Type B pancreatic cell (in vitro differentiated cells): ENCODE measurements at places on chromosomes 16 and 17. TPM values are rescaled to one million over a fixed set of nuclear protein-coding genes. Genes with fewer than 3 reads are reported as not detected.
A peak's percentile ranks its signal among the peaks of the same experiment; 100 is the strongest.

DNA sequence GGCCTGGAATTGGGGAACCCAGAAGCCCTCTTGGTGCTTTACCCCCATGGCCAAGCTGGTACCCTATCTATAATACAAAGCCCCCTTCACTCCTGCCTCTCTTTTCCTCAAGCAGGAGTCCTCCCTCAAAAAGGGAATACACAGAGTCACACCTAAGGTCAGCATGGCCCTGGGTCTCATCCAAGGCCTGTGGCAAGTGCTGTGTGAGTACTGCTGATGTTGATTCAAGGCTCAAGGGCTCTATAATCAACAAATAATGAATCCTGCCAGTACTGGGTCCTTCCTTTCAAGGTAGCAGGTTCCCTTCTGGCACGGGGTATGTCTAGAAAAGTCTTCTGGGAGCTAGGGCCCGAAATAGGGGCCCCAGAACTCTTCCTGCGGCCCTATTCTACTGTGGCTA lies 187.3 kb downstream of the CYB561 start:
- H3K4me1 ChIP-seq: no peaks in the 10 kb centered on the region
- no peak overlapping the region for H3K4me3 ChIP-seq
- no peak for DNase-seq
- peak overlapping the region; percentile 53 for H3K27ac ChIP-seq
- H3K27me3 ChIP-seq: no peaks in the 10 kb centered on the region
- peaks cover 12% of the 10 kb centered on the region for H3K36me3 ChIP-seq

- H3K36me3 ChIP-seq: no peaks in the 10 kb centered on the region
- no peak for DNase-seq
- peaks cover 15% of the 10 kb centered on the region for H3K4me1 ChIP-seq
- H3K27ac ChIP-seq: no peak overlapping the region
- no peaks in the 10 kb centered on the region for H3K27me3 ChIP-seq
Measured at GRCh38 chr16:51719376-51719775, 568.3 kb upstream of the SALL1 start.

DNA sequence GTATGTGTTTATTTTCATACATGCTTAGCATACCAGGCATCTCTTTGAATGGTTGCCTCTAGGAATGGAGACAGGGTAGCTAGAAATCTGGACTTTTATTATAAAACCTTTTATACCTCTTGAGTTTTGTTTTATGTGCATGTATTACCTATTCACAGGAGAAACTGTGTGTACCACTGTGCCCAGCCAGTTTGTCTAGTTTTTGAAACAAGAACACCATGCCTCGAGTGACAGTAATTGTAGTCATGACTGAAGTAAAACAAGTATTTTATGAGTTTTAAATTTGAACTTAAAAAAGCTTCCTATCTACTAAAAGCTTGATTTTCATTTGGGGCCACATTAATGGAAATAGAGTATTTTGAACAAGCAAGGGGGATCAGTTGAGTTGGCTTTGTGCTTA lies 57.4 kb downstream of the SNTB2 start:
- no peak overlapping the region for H3K4me3 ChIP-seq
- H3K4me1 ChIP-seq: peaks cover 22% of the 10 kb centered on the region
- peaks cover 21% of the 10 kb centered on the region for H3K36me3 ChIP-seq
- H3K27ac ChIP-seq: peak overlapping the region; percentile 13

DNA sequence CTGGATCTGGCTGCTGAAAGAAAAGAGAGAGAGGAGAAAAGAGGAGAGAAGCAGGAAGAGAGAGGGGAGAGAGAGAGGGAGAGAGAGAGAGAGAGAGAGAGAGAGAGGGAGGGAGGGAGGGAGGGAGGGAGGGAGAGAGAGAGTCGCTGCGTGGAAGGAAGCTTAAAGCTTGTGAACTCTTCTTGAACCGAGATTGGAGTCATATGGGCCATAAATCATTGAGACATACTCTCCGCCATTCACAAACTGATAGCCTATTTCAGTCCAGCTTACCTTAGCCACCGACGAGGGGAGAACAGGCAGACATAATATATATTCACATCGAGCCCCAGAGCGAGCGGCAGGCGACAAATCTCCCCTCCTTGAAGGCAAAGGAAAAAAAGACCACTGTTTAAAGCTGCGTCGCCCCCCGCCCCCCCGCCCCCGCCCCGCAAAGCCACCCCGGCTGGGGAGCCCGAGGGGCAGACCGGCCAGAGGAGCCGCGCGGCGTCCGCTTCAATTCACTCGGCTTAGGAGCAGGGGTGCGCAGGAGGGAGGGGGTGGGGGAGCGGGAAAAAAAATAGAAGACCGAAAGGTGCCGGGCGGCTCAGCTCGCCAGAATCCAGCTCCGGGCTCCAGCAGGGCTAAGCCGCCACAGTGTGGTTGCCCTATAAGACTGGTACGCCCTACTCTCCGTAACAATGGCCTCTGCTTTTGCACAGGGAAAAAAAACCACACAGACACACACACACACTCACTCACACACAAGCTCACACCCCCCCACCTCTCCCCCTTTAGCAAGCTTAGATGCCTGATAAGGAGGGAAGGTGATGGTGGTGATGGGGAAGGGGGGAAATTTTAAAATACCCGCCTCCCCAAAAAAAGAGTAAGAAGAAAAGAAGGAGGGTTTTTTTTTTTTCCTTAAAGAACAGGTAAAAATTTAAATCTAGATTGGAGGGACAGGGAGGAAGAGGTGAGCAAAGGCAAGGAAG lies 10.6 kb upstream of the HOXB2 start:
- DNase-seq: no peak
- peaks cover 25% of the 10 kb centered on the region for H3K36me3 ChIP-seq
- peaks cover 62% of the 10 kb centered on the region for H3K27me3 ChIP-seq
- peak overlapping the region; percentile 94 for H3K27ac ChIP-seq

- no peak overlapping the region for H3K27ac ChIP-seq
- no peak overlapping the region for H3K4me3 ChIP-seq
- no peak for DNase-seq
- H3K36me3 ChIP-seq: peaks cover 10% of the 10 kb centered on the region
- no peaks in the 10 kb centered on the region for H3K4me1 ChIP-seq
Measured at GRCh38 chr16:3051009-3051408, 4.6 kb downstream of the MMP25 start.

GRCh38 chr16:2033057-2033908 lies 6.6 kb downstream of the NHERF2 start:
- no peak for DNase-seq
- peaks cover 3% of the 10 kb centered on the region for H3K27me3 ChIP-seq
- H3K4me3 ChIP-seq: no peak overlapping the region
- H3K36me3 ChIP-seq: no peaks in the 10 kb centered on the region

GRCh38 chr17:27477971-27478684 lies 21.9 kb downstream of the KSR1 start:
- H3K27me3 ChIP-seq: no peaks in the 10 kb centered on the region
- no peak overlapping the region for H3K4me3 ChIP-seq
- no peak overlapping the region for H3K27ac ChIP-seq

SYNGR3 gene
- total RNA-seq: 2.4 and 2.5 TPM in 2 replicates

DNA sequence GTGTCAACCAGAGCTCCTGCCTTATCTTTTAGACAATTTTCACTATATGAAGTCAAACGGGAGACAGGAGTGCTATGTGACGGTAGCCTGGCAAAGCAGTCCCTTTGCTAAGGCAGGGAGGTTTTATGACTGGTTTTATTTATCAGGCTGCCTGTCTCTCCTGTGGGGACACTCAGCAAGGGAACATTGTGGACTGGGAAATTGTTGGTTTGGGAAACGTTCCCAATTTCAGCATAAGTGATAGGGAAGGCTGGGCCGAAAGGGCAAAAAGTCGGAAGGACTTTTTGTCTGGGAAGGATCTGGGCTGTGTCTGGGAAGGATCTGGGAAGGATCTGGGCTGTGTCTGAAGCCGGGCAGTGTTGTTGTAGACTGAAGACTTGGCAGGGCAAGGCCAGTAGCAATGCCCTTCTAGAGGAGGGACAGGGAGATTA lies 211.2 kb downstream of the PARN start:
- no peak for DNase-seq
- no peaks in the 10 kb centered on the region for H3K27me3 ChIP-seq
- peaks cover 4% of the 10 kb centered on the region for H3K4me1 ChIP-seq
- no peak overlapping the region for H3K4me3 ChIP-seq

- H3K4me3 ChIP-seq: no peak overlapping the region
- H3K27ac ChIP-seq: no peak overlapping the region
- DNase-seq: no peak
Measured at GRCh38 chr16:85310868-85311585, 198.8 kb upstream of the CIBAR2 start.

TBC1D26 gene
- 0.45 and 0.46 TPM in 2 replicates for total RNA-seq

DNA sequence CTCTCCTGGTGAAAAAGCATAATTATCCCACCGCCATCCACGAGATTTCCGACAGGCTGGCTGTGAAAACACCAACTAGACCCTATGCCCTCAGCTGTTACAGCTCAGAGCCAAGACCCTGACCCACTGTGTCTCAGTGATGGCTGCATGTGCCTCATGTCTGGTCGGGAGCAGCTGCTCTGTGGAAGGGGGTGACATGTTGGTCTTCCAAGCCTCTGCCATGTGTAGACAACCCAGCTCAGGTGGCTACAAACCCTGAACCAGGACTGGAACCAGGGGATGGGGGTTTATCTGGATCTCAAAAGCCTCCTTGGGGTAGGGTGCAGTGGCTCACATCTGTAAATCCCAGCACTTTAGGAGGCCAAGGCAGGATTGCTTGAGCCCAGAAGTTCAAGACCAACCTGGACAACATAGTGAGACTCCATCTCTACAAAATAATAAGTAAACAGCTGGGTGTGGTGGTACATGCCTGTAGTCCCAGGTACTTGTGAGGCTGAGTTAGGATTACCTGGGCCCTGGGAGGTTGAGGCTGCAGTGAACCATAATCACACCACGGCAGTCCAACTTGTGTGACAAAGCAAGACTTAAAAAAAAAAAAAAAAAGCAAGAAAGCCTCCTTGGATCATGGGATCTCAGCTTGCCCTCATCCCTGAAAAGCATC lies 220.3 kb downstream of the CPPED1 start:
- no peak overlapping the region for H3K4me3 ChIP-seq
- no peaks in the 10 kb centered on the region for H3K4me1 ChIP-seq
- no peak for DNase-seq
- no peak overlapping the region for H3K27ac ChIP-seq
- H3K36me3 ChIP-seq: no peaks in the 10 kb centered on the region

GCGR gene
- total RNA-seq: 1.2 and 1.7 TPM in 2 replicates

GRCh38 chr17:77686903-77687302 lies 271.6 kb upstream of the TNRC6C start:
- H3K36me3 ChIP-seq: no peaks in the 10 kb centered on the region
- no peak for DNase-seq
- peaks cover 50% of the 10 kb centered on the region for H3K27me3 ChIP-seq

FOXJ1 gene
- 5.3 and 18.2 TPM in 2 replicates for total RNA-seq

DNA sequence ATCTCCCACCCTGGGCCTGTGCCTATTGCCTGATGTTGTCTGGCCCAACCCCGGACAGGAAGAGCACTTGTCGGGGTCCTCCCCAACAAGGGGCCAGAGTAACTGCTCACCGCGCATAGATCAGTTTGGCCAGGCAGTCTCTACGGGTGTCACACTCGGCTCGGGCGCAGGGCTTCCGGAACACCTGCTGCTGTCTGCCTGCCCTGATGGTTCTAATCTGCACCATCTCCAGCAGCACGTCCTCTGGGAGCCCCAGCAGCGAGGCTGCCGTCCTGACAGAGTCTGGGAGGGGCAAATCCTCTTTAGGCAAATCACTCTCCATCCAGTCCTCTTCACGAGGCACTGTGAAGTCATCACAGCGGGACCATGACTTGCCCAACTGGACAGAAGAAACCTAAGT lies 24.0 kb downstream of the MYO19 start:
- H3K4me3 ChIP-seq: no peak overlapping the region
- H3K36me3 ChIP-seq: peaks cover 5% of the 10 kb centered on the region
- no peaks in the 10 kb centered on the region for H3K4me1 ChIP-seq
- H3K27ac ChIP-seq: no peak overlapping the region
- H3K27me3 ChIP-seq: no peaks in the 10 kb centered on the region

GRCh38 chr17:4460661-4461060 lies 26.9 kb downstream of the SPNS3 start:
- no peak for DNase-seq
- H3K4me1 ChIP-seq: no peaks in the 10 kb centered on the region
- H3K4me3 ChIP-seq: no peak overlapping the region
- H3K36me3 ChIP-seq: no peaks in the 10 kb centered on the region
- H3K27ac ChIP-seq: no peak overlapping the region

GRCh38 chr16:9300252-9300651 lies 208.8 kb downstream of the HAPSTR1 start:
- H3K27me3 ChIP-seq: peaks cover 8% of the 10 kb centered on the region
- H3K27ac ChIP-seq: no peak overlapping the region
- H3K4me3 ChIP-seq: no peak overlapping the region

- H3K4me3 ChIP-seq: no peak overlapping the region
- no peaks in the 10 kb centered on the region for H3K4me1 ChIP-seq
Measured at GRCh38 chr17:40633871-40634270, 13.7 kb downstream of the SMARCE1 start.

DNA sequence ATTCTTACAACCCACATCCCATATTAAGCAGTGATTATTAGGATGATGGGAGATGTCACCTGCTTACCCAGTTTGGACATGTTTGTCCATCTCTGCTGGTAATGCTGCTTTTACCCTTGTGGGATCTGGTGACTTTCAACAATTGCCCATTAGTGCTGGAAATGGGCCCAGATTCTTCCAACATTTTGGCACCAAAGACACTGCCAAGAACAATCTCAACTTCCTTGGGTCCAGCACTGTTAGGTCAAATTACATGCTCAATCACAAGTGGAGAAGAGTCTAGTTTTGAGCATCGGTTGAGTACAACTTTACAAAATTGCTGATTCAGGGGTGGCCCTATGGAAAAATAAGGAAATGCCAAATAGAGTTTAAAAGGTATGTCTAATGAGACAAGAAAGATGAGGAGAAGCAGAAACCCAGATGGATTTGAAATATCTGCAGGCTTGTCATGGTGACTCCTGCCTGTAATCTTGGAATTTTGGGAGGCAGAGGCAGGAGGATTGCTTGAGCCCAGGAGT lies 13.0 kb upstream of the ZFP3 start:
- H3K4me1 ChIP-seq: peaks cover 5% of the 10 kb centered on the region
- H3K36me3 ChIP-seq: no peaks in the 10 kb centered on the region
- no peak overlapping the region for H3K27ac ChIP-seq
- no peak overlapping the region for H3K4me3 ChIP-seq
- peaks cover 5% of the 10 kb centered on the region for H3K27me3 ChIP-seq

EFCAB5 gene
- total RNA-seq: 0.29 and 0.43 TPM in 2 replicates

SMIM36 gene
- total RNA-seq: not detected in 2 replicates

DNA sequence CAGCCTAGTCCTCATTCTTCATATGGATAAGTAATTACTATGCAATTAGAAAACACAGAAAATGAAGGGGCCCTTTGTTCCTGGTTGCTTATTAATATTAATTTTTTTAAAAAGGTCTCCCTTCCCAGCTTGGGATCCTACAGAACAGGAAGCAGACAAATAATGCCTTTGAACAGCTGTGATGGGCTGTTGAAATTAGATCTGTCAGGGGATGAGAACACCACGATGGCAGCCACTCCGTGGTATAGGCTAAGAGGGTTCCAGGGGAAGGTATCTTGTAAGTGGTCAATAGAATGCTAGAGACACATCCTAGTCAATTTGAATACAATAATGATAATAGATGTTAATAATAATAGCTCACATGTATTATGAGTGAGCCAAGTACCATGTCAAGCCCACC lies 83.1 kb downstream of the CCDC182 start:
- H3K27me3 ChIP-seq: no peaks in the 10 kb centered on the region
- peaks cover 15% of the 10 kb centered on the region for H3K36me3 ChIP-seq
- H3K4me3 ChIP-seq: no peak overlapping the region
- peaks cover 47% of the 10 kb centered on the region for H3K4me1 ChIP-seq

- no peak for DNase-seq
- H3K27ac ChIP-seq: no peak overlapping the region
- H3K36me3 ChIP-seq: peaks cover 9% of the 10 kb centered on the region
- peaks cover 29% of the 10 kb centered on the region for H3K4me1 ChIP-seq
- no peak overlapping the region for H3K4me3 ChIP-seq
Measured at GRCh38 chr16:57196753-57197152, 10.6 kb downstream of the RSPRY1 start.

GRCh38 chr17:27554152-27554551 lies 76.8 kb upstream of the LGALS9 start:
- peaks cover 22% of the 10 kb centered on the region for H3K4me1 ChIP-seq
- DNase-seq: no peak
- no peaks in the 10 kb centered on the region for H3K27me3 ChIP-seq
- H3K27ac ChIP-seq: no peak overlapping the region
- H3K4me3 ChIP-seq: no peak overlapping the region
